GM10248 (cell line): ENCODE measurements at places on chromosomes 5 and 9.

GRCh38 chr9:27043176-27043575 lies 37.7 kb upstream of the LRRC19 start:
- no peak for DNase-seq

DNA sequence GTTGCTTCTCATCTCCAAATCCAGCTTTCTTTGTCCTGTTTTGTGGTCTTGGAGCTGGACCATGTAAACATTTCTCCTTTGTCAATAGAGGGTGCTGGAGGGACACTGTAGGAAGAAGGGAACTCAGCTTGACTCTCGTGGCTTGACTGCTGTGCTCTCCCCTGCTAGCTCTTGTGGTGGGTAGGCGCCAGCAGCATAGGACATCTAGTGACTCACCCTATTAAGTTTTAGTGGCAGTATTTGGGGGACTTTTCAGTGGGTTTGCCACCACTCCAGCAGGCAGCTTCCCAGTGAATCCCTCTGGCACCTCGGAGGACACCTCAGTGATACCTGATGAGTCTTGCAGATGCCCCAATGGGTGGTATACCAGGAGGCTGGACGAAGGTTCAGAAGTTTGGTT lies 97.8 kb downstream of the TSSK1B start:
- no peak for DNase-seq

GRCh38 chr5:139178935-139179334 lies 19.2 kb downstream of the SIL1 start:
- no peak for DNase-seq

DNA sequence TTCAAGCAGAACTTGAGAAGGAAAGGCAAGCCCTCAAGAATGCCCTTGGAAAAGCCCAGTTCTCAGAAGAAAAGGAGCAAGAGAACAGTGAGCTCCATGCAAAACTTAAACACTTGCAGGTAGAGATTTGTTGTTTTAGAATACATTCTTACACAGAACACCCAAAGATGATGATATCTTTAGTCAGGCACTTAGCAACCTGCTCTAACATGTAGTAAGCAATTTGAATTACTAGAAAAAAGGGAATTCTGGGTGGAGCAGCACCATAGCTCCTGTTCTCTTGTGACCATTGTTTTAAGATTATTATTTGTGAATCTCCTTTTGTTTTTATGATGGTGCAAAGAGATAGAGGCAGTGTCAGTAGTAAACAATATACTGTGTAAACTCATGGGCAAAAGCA lies 63.1 kb downstream of the RAB14 start:
- DNase-seq = no peak

GRCh38 chr5:131378721-131379541 lies 115.1 kb downstream of the CDC42SE2 start:
- no peak for DNase-seq

DNA sequence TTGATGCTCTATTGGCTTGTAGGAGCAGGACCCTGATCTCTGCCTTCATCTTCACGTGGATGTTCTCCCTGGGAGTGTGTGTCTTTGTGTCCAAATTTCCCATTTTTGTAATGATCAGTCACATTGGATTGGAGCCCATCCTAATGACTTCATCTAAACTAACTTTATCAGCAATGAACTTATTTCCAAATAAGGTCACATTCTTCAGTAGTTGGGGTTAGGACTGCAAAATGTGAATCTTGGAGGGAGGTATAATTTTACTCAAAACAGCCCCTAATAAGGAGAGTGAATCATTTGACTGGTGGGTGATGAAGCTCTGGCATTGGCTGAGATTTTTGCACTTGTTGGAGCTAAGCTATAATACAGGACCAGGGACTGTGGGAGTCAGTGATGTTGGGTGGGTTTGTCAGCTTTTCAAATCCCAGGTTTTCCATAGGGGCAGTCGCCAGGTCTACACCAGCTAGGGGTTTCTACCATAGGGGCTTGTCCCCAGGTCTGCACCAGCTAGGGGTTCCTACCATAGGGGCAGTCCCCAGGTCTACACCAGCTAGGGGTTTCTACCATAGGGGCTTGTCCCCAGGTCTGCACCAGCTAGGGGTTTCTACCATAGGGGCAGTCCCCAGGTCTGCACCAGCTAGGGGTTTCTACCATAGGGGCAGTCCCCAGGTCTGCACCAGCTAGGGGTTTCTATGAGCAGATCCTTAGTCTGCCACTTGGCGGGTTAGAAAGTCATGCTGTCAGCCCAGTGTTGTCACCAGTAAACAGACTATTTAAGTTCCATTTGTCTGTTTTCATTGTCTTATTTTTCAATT lies 382.6 kb upstream of the DAP start:
- no peak for DNase-seq

DNA sequence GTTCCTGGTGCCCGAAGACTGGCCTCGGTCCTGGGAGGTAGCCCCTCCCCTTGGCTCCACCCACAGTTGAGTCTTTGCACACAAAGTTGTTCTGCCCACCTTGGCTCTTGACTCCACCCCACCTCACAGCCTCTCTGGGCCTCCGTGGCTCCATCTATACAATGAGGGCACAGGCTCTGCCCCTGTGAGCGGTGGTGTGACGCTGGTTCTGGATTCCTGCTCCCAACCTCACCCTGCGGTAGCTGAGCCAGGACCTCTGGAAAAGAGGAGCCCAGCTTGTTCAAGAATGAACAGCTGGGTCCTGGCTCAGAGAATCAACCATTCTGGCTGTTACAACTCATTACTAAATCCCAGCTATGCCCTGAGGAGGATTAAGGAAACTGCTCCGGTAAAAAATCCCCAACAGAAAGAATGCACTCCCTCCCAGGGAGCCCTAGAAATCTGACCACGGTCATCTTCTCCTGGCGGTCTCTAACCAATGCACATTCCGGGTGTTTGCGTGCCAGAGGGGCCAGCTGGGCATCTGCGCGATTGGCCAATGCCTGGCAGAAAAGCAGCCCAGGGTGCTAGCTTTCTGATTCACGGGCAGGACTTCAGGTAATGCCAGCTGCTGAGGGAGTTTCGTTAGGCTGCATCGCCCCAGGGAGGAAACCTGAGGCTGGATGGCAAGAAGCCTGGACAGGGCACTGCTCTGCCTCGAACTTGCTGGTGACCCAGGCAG lies 9.9 kb upstream of the GRHPR start:
- no peak for DNase-seq

GRCh38 chr5:126009566-126009965 lies 413.6 kb upstream of the GRAMD2B start:
- DNase-seq = no peak

GRCh38 chr9:74501570-74501969 lies 4.4 kb downstream of the RORB start:
- no peak for DNase-seq

GRCh38 chr9:3795556-3795955 lies 269.8 kb upstream of the RFX3 start:
- no peak for DNase-seq

DNA sequence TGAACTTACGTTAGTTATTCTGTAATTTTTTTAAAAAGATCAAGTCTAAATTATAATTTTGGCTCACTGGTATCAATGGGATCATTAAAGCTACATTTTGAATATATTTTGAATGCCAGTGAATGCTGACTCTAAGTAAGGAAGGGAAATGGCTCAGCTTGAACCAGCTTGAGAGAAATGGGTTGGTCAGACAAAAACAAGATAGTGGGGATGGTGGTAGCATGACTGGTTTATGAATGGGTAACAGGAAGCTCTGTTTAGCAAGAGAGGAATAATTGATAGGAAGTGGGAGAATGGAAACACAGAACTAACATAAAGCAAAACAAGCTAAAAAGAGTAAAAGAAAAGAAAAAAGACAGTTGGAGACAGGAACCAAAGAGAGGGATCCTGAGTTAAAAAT lies 220.2 kb downstream of the ADAMTS6 start:
- DNase-seq = no peak

- DNase-seq = no peak
Observed at GRCh38 chr5:143767162-143767561, 44.8 kb upstream of the HMHB1 start.

- DNase-seq = peak; percentile 68
Observed at GRCh38 chr9:75027187-75028107, 646 bp downstream of the CARNMT1 start.

DNA sequence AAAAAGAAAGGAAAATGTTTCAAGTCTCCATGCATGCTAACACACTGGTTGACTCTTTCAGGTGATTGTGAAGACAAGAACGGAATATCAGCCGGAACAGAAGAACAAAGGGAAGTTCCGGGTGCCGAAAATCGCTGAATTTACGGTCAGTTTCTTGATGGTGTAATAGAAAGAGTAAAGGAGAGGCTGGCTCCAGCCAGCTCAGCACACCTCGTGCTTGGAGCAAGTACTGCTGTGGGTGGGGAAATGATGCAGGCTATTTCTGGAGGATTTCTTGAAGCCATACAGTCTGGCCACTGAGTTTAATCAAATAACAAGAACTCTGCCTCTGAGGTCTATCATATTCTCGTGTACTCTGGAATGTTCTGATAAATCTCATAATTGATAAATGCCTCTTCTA lies 18.7 kb downstream of the NSG2 start:
- DNase-seq = no peak

DNA sequence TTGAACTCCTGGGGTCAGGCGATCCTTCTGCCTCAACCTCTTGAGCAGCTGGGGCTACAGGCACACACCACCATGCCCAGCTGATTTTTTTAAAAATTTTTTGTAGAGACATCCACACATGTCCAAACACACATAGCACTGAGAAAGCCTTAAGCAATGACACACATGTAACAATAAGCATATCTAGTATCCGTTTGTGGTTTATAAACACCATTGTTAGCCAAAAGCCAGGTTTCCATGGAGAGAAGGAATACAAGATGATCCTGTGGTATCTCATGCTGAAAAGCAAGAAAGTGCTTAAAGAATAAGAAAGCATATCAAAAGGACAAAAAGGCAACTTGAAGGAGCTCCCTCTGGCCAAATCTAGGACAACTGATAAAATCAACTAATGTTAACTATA lies 29.7 kb upstream of the SLC1A3 start:
- no peak for DNase-seq

DNA sequence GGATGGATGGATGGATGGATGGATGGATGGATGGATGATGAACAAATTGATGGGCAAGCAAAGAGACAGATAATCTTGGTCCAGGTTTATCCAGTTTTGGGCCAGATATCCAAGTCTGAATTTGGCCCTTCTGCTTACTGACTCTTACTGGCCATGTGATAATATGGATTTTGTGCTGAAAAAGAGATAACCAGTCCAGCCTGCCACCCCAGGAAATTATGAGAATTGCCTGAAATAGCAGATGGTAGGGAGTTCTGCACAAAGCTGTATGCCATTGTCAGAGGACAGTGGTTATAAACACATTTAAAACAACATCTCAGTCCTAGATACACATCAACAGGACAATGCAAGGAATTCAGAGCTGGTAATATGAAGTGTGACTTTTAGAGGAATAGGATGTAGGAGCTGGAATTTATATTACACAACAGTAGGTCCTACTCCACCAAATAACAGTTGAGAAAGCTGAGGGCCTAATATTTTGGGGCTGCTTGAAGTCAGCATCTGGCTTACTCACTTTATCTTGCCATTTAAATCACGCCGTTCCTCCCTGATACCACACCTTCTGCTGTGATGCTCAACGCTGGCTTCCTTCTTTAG lies 9.0 kb upstream of the FAT2 start:
- DNase-seq = no peak

- no peak for DNase-seq
Observed at GRCh38 chr5:173689171-173689736, 72.8 kb upstream of the BOD1 start.

DNA sequence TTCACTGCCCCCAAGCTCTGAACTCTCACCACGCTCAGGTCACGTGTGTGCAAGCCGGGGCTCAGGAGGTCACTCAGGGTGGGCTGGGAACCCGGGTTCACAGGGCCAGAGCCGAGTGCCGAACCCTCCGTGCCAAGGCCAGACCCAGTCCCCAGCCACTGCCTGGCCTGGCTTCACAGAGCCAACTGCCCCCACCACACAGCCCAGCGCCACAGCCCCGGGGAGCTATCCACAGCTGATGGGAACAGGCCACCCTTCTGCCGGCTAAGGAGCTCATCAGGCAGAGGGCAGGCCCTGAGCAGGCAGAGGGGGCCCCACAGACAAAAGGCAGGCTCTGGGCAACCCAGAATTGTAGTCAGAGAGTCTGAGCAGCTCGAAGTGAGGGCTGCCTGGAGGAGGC lies 117.0 kb downstream of the VAV2 start:
- DNase-seq = no peak

GRCh38 chr5:31052937-31053658 lies 140.4 kb upstream of the CDH6 start:
- no peak for DNase-seq

DNA sequence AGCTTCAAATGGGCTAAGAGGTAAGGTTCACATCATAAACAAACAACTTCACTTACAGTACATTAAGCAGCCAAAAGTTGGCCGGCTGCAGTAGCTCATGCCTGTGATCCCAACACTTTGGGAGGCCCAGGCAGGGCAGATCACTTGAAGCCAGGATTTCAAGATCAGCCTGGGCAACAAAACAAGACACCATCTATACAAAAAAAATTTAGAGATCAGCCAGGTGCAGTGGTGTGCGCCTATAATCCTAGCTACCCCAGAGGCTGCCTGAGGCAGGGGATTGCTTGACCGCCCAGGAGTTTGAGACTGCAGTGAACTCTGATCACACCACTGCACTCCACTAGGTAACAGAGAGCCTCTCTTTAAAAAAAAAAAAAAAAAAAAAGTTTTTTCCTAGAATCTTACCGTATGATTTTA lies 16.9 kb downstream of the UBTD2 start:
- no peak for DNase-seq

DNA sequence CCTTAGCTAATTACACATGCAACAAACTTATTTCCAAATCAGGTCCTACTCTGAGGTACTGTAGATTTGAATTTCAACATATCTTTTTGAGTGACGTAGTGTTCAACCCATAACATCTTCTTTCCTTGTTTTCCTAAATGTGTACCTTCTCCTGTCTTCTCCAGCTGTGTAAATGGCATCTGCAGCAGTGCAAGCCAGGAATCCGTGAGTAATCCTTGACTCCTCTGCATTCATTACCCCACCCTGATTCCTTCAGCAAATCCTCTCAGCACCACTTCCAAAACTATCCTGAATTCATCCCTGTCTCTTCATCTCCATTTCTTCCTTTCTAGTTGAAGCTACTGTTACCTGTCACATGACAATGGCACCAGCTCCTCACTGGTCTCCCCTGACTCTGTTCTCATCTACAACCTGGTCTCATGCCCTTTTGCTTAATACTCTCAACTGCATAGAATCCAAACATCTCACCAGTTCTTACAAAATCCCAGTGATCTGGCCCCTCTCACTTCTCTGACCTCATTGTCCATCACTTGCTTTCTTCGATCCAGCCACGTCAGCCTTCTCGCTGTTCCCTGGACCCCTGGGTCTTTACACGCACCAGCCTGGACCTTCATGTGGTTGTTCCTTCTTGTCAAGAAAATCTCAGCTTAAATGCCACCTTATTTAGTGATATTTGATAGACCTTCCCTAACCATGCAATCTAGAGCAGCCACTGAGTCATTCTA lies 14.6 kb upstream of the TRAF1 start:
- DNase-seq = no peak

DNA sequence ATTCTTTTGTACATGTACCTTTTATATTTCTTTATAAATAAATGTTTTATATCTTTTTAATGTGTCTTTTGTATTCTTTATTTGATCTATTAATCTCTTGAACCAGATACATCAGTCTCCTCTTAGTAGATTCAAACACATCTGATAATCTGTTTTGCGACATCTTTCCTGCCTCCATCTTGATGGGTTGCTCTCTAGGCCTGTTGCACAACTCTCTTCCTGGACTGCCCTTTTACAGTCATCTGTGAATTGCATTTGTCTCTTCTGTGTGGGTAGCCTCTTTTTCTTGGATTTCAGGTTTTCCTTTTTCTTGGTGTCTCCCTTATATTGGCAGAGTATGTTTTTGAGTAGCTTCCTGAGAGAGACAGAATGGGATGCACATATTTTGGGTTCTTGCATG lies 6.2 kb downstream of the ZFYVE16 start:
- no peak for DNase-seq
